Stimulated activated naive CD8-positive, alpha-beta T cell treated with anti-CD3 and anti-CD28 coated beads, Interleukin-15, Interleukin-2, amounts not matched to agents 100 U/mL and 50 U/mL, for 24 hours (primary cell): ENCODE measurements at places on chromosomes 11 and 22.

DNA sequence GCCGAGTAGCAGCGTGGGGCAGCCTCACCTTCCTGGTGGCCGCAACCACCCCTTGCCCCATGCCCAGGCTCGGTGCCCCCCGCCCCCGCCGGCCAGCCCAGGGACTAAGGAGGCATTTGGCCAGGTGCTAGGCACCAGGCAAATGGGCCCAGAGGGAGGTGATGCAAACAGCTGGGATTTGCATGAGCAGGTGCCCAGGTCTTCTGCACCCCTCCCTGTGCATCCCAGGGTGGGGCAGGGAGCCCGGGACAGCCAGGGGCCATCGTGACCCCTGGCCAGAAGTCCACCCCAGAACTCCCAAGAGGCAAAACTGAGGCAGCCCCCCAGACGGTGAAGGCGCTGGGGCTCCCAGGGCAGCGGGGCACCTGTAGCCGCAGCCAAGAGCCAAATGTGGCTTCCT, 18.1 kb downstream of the TRPM5 start:
- DNase-seq = no peak

DNA sequence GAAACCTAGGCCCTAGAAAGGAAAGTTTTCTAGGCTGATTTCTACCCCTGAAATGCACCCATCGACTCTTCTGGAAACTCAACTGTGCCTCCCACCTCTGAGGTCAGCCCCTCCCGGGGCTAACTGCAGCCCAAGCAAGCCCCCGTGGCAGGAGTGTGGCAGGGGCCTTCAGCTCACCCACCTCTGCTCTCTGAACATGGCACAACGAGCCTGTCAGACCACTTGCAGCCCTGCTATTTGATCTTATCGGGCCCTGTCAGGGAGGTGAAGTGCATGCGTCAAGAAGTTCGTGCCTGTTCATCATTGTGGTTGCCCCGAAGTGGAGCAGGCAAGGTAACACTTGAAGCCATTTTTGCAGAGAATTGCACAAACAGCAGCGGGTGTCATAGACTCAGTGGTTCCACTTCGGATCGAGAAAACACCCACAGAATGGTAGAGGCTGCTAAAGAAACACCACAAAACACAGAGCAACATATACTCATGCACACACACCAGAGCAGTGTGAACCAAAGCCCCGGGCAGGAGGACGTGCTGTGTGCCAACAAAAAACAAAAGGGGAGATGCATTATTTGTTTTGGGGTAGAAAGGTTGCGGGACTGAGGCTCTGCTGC, 262.7 kb downstream of the ETS1 start:
- peak; percentile 78 for DNase-seq

- peak; percentile 68 for DNase-seq
Observed at GRCh38 chr11:65791719-65792213, 4.9 kb downstream of the OVOL1 start.

GRCh38 chr11:32426819-32427615, 8.3 kb downstream of the WT1 start:
- DNase-seq = no peak

GRCh38 chr11:3028813-3029212, 28.4 kb downstream of the CARS1 start:
- DNase-seq = no peak

DNA sequence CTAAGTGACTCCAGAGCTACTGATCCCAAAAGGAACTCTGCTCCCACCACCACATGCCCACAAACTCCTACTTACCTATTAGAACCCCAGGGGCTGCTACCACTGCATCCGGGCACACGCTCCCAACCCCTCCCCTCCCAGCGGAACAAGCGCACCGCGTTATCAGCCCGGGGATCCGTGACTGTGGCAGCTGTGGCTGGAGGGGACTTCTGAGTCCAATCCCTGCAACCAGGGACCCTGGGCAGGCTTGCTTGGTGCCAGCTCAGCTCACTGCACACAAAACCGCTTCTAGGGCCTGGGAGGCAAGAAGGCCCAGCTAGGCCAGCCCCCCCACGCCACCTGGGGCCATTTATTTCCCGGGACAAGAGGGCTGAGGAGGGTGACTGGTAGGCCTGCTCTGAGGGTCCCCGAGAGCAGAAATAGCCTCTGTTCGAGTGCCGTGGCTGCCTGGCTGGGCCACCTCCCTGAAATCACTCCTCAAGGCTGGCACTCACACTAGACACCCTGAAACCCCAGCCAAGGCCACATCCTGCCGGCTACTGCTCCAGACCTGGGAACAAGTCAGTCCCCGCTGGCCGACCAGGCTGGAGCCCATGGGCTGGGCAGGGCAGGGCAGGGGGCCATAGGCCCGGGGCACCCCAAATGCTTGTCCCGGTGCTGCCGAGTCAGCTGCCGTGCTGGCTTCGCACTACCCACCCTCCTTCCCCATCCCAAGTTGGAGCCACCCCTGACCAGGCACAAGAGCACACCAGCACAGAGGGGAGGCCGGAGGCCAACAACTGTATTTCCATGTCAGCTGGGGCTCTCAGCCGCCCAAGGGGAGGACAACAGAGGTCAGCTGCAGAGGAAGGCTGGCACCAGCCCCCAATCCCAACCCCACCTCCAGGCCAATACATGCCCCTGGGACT, 1.9 kb upstream of the IFITM10 start:
- no peak for DNase-seq

GRCh38 chr11:84901991-84902390, 725.2 kb downstream of the DLG2 start:
- DNase-seq = no peak

DNA sequence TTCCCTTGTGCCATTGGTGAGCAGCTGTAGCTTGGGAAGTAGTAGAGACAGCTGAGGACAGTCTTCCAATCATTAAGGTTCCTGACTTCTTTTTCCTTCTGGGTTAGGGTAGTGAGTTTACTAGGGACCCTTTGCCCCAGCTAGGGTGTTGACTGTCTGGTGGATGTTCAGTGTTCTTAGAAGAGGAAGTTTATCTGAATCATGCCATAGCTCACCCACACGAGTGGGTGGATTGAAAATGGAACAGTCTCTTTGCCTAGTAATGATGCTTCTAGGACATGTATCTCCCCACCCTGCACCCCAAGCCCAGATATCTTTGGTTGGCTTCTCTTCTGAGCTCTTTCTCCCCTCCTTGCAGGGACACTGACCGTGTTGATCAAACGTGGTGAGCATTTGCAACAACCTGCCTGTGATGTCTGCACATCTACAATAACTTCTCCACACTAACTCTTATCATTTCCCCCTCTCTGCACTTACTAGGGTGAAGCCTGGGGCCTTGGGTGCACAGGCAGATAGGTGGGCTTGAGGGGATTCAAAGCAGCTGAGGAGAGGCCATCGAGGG, 57.1 kb upstream of the HORMAD2 start:
- DNase-seq = no peak

GRCh38 chr11:19347911-19348310, 107.2 kb upstream of the E2F8 start:
- DNase-seq = no peak

- DNase-seq = no peak
Observed at GRCh38 chr11:17403980-17404759, 15.7 kb upstream of the KCNJ11 start.

GRCh38 chr11:133134314-133135173, 397.8 kb downstream of the OPCML start:
- peak; percentile 55 for DNase-seq

DNA sequence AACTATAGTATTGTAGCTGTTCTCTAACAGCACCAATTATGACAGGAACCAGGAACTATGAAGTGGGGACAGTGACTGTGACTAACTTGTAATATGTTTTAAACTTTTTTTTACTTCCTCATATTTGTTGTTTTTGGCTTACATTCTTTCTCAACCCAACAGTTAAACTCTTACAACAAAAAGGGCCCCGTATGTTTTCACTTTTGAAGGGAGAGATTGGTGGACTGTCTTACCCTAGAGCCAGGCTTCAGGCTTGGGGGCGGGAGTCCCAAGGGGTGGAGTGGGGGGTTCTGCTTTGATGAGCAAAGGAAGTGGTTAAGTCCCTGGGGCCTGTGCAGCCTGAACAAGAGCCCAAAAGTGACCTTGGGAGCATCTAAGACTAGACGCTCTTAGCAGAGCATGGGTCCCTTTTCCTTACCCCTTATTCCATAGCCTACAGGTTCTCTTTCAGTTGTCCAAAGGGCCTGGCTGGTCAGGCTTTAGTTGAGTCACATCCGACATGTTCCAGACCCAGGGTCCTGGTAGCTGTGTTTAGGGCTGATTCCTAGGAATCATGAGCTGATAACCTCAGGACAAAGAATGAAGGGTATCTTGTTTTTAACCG, 38.8 kb downstream of the STIM1 start:
- DNase-seq = peak; percentile 52

DNA sequence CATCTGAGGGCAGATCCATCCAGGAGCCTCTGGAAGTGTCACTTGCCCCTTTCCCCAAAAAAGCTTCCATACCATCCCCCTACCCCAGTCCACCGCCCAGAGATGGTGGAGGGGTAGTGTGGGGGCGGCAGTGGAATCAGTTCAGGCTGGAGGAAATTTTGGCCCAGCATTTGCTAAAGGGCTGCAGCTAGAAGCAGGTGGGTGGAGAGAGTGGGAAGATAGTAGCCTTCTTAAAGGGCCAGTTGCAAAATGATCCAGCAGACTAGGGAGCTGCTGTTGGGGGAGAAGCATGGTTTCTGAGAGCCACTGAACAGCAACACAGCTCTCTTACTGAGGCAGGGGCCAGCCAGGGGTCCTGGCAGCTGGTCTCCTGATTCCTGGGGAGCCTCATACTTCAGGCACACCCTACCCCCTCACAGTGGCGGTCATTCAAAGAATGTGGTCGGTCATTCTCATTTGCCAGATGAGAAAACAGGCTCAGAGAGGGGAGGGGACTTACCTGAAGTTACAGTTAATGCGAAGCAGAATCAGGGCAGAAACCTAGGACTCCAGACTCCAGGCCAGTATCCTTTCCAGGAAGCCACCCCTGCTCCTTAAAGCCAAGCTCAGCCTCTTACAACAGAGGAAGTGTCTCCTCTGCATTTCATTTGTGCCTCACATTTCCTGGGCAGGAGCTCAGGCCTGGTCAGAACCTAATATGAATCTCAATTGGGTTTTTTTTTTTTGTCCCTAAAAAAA, 5.4 kb downstream of the SEC14L2 start:
- no peak for DNase-seq

DNA sequence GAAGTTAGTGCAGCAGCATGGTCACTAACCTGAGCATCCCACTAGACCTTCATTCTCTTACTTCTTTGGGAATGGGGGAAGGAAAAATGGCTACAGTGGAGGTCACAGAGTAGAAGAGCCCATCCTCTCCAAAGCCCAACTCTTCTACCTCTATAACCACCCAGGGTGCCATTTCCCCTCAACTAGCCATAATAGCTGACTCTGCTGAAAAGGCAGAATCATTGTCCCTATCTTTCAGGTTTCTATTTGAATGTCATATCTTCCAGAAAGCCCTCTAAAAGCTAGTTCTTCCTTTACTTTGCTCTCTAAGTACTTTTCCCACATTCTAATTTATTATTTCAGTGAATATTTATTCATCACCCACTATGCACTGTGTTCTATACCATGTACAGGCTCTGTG, 421.6 kb downstream of the TENM4 start:
- DNase-seq = no peak

DNA sequence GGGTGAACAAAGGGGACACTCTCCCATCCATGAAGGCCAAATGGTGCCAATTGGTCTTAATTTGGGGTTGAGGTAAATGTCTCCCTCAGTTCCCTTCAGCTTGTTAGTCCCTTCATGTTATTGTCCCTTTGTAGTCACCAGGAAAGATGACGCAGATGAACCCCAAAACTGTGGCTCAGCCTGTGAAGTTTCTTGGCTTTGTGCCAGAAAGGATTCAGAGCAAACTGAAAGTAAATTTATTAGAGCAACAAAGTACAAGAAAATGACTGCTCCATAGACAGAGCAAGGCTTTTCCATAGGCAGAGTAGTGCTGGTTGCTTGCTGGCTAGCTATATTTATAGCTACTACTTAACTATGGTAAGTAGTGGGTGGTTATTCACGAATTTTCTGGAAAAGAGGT, 16.7 kb downstream of the OR4C3 start:
- DNase-seq = no peak

DNA sequence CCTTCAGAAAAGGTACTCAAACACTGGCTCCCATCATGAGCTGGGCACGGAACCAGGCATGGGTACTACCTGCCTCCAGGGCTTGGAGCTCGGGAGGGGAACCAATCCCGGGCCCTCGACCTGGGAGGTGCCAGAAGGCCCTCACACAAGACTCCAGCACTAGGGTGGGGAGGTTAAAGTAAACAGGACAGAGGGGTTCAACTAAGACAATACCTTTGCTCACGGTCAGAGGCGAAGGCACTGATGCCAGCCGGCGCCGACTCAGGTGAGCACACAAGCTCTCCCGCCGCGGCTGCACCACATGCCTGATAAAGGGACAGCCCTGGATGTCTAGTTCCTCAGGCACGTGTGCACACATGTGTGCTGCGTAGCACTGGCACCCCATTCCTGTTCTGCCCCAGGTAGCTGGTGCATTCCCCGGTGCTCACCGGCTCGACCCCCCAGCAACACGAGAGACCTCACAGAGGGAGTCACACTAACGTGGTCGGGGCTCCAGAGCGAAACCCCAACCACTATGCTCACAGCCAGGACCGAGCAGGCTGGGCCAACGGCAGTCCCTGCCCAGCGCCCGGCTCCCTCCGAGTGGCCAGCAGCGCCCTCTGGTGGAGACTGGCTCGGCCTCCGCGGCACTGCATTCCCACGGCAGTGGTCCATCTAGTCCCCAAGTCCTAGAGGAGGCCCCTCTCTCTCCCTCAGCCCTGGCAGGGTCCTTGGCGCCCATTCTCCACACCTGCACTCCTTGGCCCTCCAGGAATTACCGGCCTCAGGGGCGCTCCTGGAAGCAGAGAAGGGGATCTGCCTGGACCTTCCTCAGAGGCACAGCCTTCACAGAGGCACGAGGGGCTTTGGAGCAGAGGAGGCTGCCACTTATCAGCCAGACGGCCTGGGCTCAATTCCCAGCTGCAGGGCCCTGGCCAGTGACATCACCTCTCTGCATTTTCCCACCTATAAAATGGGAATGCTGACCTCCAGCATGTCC, 28.8 kb upstream of the MOB2 start:
- DNase-seq = peak; percentile 88

DNA sequence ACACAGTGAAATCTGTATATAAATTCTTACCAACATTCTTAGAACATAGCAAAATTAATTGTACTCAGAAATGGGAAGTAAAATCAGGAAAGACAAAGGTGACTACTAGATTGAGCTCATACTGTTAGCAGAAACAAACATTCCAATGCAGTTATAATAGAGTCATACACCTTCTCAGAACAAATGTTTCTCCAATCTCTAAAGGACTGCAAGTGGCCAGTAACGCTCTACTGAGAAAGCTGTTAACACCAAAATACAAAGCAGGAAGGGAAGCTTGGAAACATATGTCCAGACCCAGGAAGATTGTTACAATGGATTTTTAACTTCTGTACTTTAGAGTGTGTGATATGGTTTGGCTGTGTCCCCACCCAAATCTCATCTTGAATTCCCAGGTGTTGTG, 341.5 kb downstream of the LARGE1 start:
- DNase-seq = no peak

- no peak for DNase-seq
Observed at GRCh38 chr11:41316751-41317150, 142.7 kb downstream of the LRRC4C start.

- DNase-seq = no peak
Observed at GRCh38 chr11:125494974-125495725, 915 bp downstream of the FEZ1 start.

GRCh38 chr11:131154351-131154750, 216.1 kb upstream of the NTM start:
- no peak for DNase-seq
